ENCODE measurements at places on chromosomes 5 and 9.

DNA sequence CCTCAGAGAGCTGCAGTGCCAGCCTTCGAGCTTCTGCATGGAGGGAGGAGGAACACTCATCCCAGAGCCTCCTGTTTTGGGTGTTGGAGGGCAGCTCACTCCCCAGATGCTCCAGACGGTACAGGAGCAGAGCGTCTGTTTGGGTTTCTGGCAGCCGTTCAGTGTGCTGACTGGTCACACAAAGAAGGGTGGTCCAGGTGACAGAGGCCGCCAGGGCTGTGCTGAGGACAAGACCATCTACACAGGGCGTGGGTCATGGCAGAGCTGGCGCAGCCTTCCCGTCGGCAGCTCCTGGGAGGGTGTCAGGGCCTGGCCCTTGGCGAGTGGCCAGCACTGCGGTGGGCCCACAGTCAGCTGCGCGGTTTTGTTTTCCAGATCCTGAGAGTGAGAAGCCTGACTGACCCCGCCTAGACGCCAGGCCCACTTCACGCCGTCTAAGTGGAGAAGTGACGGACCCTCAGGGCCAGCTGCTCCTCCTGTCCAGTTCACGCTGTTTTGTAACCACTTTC lies 131.4 kb upstream of the FAM120A start:
- DNase-seq = no peak

GRCh38 chr9:79028101-79028500 lies 543.7 kb upstream of the TLE4 start:
- DNase-seq = no peak

DNA sequence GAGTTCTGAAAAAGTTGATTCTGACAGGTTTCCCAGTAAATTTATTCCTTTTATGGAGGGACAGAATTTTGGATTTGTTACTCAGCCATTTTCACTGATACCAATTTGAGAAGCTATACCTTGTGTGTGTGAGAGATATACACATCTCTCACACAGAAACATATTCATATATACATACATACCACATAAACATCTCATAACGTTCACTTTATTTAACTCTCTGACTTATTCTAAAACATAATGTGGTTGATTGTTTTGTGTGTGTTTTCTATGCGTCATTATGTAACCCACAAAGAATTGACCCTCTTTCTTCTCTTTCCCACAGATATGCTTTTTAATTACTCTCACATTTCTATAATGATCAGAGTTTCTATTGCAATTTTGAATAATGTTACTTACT lies 570.8 kb upstream of the TLE4 start:
- no peak for DNase-seq

DNA sequence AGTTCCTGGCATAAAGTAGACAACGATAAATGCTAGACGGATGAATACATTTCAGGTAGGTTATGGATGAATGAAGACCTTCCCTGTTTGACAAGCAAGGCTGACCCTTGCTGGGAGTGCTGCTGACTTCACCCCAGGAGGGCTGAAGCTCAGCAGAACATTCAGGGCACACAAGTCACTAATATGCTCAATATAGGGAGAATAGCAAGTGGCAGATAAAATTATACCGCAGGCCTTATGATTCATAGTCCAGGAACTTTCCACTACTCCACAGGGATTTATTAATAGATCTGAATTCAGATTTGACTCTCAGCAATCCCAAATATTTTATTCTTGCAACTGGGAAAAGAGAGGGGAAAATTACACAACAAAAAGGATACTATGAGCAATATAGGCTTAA lies 38.2 kb upstream of the GRAMD2B start:
- DNase-seq = no peak

- no peak for DNase-seq
Observed at GRCh38 chr5:4374866-4375265, 765.3 kb upstream of the ADAMTS16 start.

- DNase-seq = peak; percentile 45
Observed at GRCh38 chr5:141040771-141041426, 10.3 kb upstream of the PCDHB1 start.

DNA sequence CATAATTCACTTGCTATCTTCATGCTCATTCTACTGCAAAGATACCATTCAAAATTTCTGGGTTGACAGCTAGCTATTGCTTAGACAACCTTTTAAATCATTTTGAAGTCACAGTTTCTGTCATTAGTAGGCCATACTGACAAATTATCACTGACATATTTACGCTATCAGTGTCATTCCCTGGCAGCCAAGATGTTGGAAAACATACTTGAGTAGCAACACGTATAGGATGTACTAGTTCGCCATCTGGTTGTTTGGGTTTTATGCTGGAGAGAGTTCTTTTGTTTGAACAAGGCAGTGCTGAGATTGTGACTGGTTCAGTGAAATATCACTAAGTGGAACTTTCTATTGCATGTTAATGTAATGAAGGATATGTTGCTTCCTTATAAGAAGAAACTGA lies 621.9 kb downstream of the DTWD2 start:
- no peak for DNase-seq

DNA sequence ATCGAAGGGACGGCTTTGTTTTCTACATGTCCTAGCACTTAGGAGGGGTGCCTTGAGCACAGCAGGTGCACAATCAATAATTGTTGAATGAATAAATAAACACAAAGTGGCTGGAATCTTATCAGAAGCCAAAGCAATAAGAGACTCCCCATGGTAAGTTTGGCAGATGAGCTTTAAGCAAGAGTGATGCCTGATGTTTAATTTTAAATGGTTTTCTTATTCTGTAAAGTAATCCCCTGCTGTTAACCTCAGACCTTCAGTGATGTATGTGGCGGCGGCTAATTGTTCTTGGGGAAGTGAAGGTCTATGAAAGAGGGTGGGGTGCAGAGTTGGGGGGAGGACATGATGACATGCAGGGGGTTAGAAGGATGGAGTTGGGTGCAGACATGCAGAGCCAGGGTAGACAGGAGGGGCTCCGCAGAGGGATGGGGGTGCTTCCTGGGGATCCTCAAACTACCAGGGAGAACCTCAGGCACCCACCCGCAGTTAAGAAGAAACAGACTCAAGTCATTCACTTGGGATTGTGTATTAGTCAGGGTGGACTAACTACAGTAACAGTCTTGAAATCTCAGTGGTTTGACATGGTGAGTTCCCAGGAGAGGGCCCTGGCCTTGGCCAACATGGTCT lies 65.7 kb upstream of the SHB start:
- no peak for DNase-seq

GRCh38 chr9:116156621-116157314 lies 3.2 kb downstream of the PAPPA start:
- no peak for DNase-seq

DNA sequence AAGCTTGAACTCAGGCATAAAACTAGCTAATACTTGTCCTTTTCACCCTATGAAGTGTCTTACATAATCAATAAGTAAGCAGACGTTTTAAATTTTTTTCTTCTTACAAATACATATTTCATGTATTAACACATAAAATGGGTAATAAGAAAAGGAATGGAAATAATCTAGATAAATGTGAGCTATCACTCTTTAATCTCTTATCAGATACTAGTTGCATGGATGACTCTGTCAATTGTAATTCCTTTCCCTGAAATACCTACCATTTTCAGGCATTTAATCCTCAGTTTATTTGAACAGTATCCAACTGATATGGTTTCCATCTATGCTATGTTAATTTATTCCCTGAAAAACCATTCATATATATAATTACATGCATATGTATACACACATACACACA lies 166.0 kb upstream of the RGS7BP start:
- no peak for DNase-seq

GRCh38 chr9:128382261-128382660 lies 11.1 kb downstream of the URM1 start:
- DNase-seq = no peak

DNA sequence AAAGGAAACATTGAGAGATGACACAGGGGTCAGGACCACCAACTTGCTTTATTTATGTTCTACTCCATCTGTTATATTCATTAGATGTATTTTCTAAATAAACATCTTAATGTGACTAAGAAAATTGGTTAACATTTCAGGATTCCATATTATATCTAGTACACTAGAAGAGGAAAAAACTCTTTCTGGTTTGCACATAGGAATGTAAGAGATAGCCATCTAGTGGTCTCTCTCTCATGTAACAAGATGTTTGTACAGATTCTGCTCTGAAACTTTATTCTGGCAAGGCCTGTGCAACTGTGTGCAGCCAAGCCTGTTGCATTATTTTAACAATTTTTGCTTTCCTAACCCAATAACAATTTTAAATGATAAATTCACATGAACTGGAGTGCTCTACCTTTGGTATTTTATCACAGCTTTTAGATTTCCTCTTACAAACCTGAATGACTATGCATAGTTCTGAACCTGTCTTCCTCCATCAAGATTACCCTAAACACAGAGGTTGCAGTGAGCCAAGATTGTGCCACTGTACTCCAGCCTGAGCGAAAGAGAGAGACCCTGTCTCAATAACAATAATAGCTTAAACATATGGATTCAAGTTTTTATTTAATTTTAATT lies 148.2 kb downstream of the GIN1 start:
- no peak for DNase-seq

DNA sequence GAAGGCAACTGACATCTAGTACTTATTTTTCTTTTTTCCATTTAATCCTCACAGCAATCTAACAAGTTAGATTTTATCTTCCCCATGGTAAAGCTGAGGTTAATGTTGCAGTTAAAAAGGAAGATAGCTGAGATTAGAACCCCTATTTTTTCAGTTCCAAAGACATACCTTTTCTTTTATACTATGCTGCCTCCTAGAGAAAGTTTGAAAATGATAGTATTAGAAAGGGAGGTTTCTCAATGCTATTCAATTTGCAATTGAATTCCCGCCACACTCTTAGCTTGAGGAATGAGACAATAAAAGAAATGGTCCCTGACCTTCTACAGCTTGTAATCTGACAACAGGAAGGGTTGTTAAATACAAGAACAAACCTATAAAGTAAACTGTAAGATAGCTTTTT lies 195.9 kb upstream of the TRIM32 start:
- DNase-seq = no peak

GRCh38 chr5:149886692-149887470 lies 57.7 kb downstream of the PDE6A start:
- DNase-seq = no peak

- DNase-seq = no peak
Observed at GRCh38 chr9:137306066-137306849, 4.2 kb upstream of the NRARP start.

DNA sequence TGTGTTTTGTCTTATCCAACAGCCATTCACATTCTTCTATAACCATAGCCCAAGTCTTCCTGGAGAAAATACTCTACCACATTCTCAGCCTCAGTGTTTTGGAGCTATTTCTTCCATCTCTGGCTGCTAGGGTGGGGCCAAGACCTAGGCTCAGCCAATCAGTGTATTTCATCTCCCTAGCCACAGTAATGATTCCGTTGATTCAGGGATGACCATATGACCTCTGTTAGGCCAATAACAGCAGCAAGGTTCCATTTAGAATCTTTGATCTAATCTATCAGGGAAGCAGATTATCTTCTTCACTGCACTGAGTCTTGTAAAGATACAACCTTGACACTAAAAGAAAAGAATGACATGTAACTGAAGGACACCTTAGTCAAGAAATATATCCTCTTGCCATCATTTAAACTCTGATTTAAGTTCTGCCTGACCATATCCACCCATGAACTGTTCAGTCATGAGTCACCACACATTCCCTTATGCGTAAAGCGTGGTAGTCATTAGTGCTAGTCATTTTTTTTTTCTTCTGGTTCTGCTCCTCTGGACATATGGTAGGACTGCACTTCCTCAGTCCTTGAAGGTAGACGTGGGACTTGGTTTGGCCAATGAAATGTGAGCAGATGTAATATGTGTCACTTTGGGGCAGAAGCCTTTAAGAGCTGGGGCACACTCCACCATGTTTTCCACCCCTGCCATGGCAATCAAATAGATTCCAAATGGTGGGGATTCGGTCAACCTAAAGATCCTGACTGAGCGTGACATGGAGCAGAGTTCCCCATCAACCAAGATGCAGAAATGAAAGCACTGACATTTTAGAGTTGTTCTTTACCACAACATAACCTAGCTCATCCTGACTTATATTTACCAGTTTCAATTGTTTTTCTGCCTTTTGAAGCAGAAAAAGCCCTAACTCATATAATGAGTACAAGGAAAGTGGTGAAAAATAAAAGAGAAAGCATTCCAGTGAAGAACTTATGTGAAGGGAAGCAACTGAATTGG lies 12.7 kb upstream of the PRELID2 start:
- DNase-seq = no peak

DNA sequence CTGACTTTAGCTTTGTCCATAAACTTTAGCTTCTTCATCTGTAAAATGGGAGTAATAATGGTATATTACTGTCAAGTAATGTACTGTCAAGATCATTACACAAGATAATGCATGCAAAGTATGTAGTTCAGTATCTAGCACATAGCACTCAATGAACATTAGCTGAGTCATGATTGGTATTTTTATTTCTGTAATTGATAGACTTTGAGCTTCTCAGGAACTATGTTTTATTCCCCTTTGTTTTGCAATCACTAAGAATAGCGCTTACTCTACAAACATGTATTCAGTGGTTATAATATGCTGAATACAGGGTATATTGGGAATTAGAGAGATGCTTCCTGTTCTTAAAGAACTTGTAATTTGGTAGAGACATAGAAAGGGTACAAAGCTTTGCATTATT lies 142.3 kb upstream of the KLF9 start:
- no peak for DNase-seq

DNA sequence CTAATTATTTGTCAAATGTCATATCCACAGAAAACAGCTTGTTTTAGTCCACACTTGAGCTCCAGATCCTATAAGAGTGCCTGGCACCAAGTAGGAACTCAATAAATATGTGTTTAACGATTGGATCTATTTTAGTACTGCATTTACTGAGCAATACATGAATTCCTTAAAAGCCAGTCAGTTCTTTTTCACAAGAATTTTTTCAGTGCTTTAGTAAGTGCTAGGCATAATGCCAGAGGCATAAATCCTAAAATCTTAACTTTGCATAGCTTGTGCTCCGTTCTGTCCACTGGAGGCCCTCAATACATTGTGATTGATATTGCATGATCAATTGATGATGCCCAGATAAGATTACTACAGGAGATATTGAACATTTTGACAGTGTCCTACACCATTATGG lies 67.3 kb upstream of the PCSK5 start:
- DNase-seq = no peak

DNA sequence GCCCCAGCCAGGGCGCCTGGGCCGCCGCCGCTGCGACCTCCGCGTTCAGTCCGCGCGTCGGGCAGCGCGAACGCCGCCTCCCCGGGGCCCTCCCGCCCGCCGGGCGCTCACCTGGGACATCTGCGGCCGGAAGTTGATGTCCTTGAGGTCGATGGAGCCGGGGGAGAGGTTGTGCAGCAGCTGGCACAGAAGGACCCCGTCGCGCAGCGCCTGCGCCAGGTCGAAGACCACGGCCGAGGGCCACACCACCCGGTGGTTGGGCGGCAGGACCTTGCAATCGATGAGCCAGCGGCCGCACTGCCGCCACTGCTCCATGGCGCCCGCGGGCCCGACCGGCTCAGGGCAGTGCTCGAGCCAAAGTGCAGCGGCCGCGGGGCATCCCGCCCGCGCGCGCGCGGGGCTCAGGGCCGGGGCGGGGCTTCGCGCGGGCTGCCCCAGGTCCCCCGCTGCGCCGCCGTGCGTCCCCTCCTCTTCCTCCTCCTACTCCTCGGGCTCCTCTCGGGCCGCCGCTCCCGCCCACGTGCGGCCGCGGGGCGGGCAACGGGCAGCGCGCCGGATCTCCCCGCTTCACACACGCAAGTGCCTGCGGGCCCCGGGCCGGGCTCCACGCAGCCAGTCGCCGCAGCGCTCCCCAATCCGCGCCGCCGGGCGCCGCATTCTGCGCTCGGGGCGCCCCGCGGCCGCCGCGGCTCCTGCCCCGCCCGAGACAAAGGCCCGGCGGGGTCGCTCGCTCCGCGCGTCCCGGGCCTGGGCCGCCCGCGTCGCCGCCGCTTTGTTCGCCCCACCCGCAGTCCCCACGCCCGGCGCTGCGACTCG lies at the start of gene VAV2:
VAV2 (minus strand) TSS at position 361 of the 816 bp plus-strand sequence; CDS start at position 315, 46 bp downstream.
- peak; percentile 37 for DNase-seq

GRCh38 chr9:7935681-7936080 lies 136.1 kb upstream of the DMAC1 start:
- no peak for DNase-seq
